ENCODE measurements at places on chromosomes 1 and 21.

- no peak for DNase-seq
Measured at GRCh38 chr1:37277366-37277765, 197.0 kb upstream of the ZC3H12A start.

DNA sequence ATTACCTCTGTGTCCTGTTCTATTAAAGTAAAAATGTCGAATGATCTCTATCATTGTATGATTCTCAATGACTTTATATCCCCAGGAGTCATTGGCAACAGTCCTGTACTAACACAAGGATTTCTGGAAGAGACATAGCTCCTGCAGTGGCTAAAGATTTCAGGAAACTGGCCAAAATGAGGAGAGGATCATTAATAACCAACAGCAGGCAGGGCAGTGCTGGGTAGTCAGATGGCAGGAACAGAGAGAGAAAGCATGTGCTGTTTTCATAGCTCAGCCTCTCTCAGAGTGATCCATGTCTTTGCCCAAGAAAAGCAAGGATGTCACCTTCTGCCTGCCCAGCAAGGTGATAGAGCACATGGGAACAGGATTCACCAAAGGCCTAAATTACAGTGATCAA is 604.7 kb upstream of the PLXNA2 start:
- DNase-seq = peak; percentile 19

- DNase-seq = no peak
Measured at GRCh38 chr1:207841901-207842300, 69.0 kb downstream of the CD34 start.

DNA sequence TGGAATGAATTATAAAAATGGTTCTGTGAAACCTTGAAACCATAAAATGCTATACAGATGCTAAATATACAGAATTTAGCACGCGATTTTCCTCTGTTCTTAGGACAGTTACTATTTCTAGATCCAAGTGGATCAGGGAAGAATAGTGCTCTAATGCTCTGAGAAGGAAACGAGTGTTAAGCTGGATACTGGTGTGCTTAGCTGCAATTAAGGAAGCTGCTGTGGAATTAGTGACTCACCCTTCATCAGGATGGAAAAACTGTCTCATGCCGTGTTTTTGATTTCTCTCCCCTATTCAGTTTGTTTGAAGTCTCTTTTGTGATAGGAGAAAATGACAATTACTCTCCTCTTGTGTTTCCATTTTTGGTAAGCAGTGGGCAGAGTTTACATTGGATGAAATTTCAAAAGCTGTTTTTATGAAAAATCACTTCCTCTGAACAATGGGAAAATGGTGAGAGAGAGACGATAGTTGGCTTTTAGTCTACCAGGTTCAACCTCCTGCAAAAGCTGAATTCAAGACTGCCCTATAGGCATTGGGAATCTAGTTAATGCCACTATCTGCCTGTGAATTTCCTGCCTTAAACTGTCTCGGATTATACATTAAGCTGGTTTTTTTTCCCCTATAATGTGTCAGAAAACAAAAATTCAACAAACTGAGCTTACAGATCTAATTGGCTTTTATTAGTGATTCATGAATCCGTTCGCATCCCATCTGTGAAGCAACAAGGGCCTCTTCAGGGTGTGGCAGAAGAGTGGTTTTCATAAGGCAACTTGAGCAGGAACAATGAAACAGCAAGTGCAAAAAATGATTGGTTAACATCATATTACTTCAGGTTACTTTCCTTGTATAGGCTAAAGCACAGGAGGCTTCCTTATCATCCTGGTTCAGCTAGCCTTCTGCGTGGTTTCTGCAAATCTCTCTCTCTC is 179.8 kb downstream of the ST6GALNAC3 start:
- no peak for DNase-seq

GRCh38 chr1:2233997-2234761 is 6.1 kb downstream of the SKI start:
- DNase-seq = peak; percentile 82

GRCh38 chr21:17442165-17442564 is 70.7 kb upstream of the CXADR start:
- DNase-seq = no peak

DNA sequence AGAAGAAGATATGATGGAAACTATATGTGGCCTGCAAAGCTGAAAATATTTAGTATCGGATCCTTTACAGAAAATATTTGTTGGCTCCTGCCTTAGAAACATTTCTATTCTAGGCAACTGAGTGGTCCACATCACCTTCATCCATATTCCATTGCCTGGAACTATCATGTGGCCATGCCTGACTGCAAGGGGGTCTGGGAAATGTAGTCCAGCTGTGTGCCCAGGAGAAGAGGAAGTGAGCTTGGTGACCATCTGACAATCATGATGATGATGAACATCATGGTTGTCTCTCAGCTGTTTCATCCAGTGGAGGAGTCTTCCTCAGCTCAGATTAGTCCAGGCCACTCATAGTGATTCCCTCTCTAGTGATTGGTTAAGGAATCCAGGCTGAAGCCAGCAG is 61.8 kb upstream of the IFNLR1 start:
- DNase-seq = peak; percentile 2

DNA sequence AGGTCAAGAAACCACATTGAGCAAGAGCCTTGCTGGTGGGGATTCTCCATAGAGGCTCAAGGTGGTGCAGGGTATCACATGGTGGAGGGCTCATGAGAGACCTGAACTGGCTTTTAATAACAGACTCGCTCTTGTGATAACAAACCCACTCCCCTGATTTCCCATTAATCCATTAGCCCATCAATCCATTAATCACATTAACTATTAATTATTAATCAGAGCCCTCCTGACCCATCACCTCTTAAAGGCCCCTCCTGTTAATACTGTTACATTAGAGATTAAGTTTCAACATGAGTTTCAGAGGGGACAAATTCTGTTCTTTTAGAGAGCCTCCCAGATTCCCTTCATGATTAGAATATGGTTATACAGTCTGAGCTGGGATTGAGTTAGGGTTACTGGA is 61.8 kb downstream of the IER5 start:
- no peak for DNase-seq

- DNase-seq = no peak
Measured at GRCh38 chr1:173253046-173253445, 45.9 kb upstream of the TNFSF4 start.

- no peak for DNase-seq
Measured at GRCh38 chr1:150262388-150263320, 5.1 kb downstream of the CA14 start.

- no peak for DNase-seq
Measured at GRCh38 chr1:223228931-223229528, 86.0 kb upstream of the TLR5 start.

GRCh38 chr21:34830386-34831170 is 161.8 kb downstream of the CLIC6 start:
- DNase-seq = no peak

DNA sequence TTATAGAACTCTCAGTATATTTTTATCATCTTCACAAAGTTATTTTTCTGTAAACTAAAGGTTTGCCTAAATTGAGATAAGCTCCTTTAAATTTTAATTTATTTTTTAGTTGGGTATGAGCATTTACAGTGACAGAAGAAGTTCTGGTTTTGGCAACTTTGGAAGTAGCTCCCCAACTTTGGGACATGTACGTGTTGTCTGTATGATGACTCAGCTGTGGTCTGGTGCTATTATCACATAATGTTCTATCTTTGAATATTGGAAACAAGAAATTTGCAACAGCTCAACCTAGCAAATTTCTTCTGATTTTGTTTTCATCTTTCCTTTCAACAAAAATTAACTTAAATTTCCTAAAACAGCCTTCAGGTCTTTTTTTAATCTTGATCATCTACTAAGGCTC is 46.6 kb upstream of the C1orf105 start:
- DNase-seq = no peak

DNA sequence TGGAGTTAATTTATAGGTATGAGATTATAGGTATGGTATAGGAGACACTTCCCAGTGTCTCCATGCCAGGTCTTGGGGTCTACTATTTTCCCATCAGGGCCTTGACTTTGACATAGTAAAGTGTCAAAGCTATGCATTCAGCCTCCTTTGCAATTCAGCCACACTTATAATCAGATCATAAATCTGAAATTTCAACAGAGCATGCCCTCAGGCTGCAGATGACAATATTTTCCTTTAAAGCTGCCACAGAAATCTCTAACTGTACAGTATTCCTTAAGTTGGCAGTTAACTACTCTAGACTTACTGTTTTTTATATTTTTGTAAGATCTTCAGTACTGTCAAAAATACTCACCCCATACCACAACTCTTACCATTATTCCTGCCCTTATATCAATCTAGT is 30.2 kb upstream of the RGS7 start:
- no peak for DNase-seq

DNA sequence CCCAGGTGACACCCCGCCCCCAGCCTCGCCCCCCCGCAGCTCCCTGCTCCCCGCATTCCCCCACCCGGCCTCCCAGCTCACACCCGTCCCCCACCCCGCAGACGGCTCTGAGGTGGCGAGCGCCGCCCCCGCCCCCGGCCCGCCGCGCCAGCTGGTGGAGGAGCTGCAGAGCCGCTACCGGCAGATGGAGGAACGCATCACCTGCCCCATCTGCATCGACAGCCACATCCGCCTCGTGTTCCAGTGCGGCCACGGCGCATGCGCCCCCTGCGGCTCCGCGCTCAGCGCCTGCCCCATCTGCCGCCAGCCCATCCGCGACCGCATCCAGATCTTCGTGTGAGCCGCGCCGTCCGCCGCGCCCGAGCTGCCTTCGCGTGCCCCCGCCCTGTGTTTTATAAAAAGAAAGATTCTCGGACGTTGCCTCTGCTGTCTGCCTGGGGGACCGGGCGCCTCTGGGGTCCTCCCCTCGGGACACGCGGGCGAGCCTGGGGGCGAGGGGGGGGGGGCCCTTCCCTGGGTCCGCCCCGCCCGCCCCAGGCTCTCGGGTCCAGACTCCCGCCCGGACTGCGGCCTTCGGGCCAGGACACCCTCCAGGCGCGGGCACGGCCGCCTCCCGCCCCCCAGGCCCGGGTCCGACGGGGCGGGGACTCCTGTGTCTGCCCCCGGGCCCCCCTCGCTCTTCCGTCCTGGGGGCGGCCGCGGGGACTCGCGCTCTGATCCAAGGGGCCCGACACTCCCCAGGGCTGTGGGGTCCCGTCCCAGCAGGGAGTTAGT is 1.6 kb upstream of the MMP23B start:
- no peak for DNase-seq

DNA sequence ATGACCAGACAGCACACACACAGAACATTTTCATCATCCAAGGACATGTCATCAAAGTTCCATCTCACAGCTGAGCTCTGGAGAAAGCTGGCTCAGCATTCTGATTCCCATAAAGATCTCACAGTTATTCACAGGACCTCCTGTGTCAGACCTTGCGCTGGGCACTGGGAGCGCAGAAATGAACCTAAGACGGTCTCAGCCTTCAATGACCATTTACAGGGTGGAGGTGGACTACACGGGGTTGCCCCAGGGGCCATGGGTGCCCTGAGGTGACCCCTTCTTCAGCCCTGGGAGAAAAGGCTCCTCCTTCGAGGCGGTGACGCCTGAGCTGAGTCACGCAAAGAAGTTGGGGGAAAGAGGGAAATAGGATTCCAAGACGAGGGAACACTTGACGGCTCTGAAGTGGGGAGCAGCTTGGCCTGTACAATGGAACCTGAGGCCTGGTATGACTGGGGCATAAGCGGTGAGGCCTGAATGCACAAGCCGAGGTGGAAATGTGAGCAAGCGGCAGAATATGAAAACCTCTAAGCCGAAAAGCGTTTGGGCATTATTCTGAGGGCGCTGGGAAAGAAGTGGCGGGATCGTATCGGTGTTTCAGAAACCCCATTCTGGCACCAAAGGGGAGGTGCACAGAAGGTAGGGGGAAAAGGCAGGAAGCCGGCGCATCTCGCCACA is 797 bp downstream of the CC2D1B start:
- DNase-seq = peak; percentile 52

GRCh38 chr21:21682172-21682571 is 684.0 kb downstream of the NCAM2 start:
- no peak for DNase-seq

DNA sequence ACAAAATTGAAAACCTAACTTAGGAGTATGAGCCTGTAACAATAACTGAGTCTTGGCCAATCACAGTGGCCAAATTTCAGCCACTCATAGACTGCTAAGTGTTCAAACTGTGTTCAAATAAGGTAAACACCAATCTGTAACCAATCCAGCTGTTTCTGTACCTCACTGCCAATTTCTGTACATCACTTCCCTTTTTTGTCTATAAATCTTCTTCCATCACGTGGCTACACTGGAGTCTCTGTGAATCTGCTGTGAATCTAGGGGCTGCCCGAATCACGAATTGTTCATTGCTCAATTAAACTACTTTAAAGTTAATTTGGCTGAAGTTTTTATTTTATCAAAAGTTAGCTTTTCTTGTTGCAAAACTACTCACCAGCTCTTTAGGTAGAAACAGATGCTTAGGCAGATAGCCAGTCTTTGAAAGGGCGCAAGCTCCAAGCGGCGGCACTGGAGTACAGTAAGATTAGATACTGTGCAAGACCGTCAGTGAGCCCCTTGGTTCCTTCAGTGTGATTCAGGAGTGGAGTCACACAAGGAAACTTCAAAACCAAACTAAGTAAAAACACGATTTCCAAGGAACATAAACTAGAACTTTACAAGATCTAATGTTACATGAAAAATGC is 43.2 kb upstream of the ADGRL2 start:
- DNase-seq = no peak

GRCh38 chr1:237509748-237510147 is 381.0 kb downstream of the ZP4 start:
- DNase-seq = no peak

GRCh38 chr1:91752324-91752723 is 133.6 kb downstream of the TGFBR3 start:
- DNase-seq = no peak

DNA sequence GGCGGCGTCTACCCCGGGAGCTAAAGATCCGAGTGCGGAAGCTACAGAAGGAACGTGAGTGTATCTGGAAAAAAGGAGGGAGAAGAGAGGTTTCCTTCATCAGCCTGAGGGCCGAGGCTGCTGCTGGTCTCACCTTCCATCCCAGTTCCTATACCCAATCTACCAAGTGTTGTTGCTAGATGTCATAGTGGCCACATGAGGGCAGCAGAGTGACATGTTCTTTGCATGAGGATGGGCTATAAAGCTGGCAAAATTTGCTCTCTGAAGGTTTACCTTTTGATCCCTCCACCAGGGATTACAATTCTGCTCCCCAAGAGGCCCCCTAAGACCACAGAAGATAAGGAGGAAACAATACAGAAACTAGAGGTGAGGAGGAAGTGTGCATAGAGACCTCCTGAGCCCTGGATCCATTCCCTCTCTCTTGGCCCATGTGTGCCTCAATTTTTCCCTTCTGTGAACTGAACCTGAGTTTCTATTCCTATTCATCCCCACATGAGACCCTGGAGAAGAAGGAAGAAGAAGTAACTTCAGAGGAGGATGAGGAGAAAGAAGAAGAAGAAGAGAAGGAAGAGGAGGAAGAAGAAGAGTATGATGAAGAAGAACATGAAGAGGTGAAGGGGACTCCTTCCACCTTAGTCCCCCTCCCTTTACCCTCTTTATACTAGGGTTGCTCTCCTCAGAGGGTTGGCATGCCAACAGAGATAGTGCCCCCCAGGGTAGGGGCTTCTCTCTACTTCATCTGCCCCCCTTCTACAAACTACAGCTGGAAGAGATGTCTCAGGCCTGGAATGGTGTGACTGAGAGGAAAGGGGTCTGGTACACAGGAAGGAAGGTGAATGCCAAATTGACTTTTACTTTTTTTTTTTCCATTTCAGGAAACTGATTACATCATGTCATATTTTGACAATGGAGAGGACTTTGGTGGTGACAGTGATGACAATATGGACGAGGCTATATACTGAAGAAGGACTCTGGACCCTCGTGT is 13.3 kb downstream of the POLR3GL start:
- DNase-seq = peak; percentile 92

Measured in pons (tissue), 1 donor.